A673 (cell line): ENCODE measurements at places on chromosomes 16 and 17. TPM values are rescaled to one million over a fixed set of nuclear protein-coding genes. Genes with fewer than 3 reads are reported as not detected.

Gene TNFRSF17
- not detected in 2 replicates for total RNA-seq

GRCh38 chr17:9402590-9403199 is 172.9 kb downstream of the STX8 start:
- peak; percentile 71 for DNase-seq

DNA sequence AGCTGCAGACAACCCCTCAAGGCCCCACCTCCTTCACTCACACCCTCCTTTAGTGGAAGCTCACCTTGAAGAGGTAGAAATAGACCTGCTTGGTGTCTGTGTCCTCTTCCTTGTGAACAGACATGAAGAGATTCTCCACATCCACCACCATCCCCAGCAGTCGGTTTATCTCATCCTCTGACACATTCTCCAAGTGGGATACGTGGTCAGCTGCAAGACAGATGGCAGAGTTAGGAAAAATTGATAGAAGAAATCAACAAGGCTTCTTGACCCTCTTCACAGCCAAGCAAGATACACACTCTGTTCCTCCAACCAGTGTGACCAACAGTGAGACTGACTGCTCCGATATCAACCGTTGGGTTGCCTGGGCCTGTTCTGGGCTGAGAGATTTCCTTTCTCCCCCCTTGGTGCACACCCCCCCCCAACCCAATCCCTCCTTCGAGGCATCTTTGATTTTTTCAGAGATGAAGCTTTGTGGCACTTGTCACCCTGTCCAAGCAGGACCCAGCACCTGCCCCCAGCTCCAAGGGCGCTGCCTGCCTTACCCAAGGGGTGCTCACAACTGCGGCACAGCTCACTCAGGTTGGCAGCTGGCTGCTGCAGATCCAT is 902 bp downstream of the KAT2A start:
- no peak for DNase-seq

GRCh38 chr16:77064037-77064436 is 127.0 kb upstream of the MON1B start:
- no peak for DNase-seq

DNA sequence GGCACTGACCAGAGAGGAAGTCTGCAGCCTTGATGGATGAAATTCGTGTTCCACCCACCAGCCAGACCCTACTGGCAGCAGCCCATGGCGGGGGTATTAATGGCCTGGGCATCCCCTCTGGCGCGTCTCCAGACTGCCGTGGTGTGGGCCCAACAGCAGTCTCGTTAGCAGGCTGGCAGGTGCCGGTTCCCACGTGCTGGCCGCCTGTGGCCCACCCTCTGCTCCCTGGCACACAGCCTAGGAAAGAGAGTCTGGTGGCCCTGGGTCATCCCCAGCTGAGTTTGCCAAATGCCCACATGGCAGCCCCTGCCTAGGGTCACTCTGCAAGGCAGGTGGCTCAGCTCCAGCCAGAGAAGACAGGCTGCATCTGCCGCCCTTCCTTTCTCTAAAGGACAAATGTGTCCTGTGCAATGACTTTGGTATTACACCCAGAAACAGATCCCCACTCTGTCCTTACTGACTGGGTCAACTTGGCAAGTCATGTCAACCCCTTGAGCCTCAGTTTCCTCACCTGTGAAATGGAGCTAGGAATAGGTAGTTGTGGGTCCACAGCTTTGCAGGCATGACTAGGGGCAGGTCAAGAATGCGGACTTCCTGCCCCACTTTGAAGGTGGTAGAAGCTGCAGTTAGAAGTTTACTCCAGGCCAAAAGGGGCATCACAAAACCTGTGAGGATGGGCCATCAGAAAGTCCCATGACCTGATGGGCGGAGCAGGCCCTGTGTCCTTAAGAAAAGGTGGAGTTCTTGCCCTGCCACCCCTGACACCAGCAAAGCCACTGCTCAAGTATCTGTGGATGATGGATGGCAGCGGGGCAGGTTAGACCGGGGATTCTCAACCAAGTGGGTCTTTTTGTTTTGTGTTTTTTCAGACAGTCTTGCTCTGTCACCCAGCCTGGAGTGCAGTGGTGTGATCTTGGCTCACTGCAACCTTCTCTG is 76.6 kb downstream of the ABCC6 start:
- DNase-seq: no peak

- DNase-seq: no peak
These were observed 42.8 kb downstream of the CDH1 start for GRCh38 chr16:68779891-68780290.

Gene MYADML2
- total RNA-seq: not detected in 2 replicates

- DNase-seq: no peak
These were observed 226.6 kb downstream of the GRIN2A start for GRCh38 chr16:9955677-9956076.

- DNase-seq: no peak
These were observed 3.8 kb downstream of the TBX21 start for GRCh38 chr17:47736501-47737495.

- no peak for DNase-seq
These were observed 338.3 kb downstream of the BCAS3 start for GRCh38 chr17:61015966-61016365.

GRCh38 chr17:61634011-61634539 is 43.1 kb upstream of the NACA2 start:
- no peak for DNase-seq

DNA sequence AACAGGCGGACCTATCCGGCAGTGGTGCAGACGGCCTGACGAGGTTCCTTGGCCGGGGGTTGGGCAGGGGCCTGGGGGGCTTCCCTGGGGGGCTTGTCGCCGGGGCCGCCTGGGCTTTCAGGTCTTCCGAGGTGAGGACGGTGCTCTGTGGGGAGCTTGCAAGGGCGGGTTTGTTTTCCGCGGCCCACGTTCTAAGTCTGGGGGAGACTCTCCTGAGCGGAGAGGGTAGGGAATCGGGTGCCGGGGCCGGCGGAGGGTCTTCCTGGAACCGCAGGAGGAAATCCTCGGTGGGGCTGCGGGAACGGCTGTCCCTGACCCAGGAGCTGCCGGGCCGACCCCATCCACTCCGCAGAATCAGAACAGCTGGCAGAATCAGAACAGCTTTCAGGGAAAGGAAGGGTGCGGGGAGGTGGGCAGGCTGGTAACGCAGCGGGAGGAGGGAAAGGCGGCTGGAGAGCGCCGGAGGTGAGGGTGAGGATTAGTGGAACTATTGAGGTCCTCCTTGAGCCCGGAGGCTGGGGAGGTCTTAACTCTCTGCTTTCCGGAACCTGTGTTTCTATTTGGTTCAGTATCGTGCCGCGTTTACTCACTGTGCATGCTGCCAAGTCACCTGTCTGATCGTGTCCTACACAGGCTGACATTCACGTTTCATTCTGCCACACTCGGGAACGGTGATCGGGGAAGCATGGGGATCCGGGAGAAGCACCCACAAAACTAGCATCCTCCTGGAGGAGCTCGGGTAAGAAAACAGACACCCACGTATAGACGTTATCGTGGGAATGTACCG is 28.9 kb downstream of the CPSF4L start:
- peak; percentile 19 for DNase-seq

Gene SLC5A10
- total RNA-seq: not detected in 2 replicates

GRCh38 chr16:89554343-89554742 is 6.1 kb upstream of the RPL13 start:
- no peak for DNase-seq

Gene LAT
- total RNA-seq: 2.8 and 5.5 TPM in 2 replicates

Gene PPP1R1B
- 8.2 and 11.7 TPM in 2 replicates for total RNA-seq

DNA sequence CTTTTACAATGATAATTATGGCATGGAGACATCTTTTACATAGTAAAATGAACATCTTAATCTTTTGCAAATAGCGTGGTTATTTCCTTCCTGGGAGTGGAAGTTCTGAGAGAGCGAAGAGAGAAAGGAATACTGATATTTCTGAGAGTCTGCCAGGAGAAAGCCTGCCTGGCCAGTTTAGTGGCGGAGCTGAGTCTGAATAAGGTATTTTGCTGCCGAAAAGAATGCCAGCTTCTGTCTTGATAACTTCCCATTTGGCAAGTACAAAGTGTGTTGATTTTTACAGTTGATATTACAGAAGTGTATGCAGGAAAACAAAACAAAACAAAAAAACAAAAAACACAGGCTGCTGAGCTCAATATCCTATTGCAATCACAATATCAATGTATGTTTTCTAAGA is 55.9 kb downstream of the KCNJ2 start:
- DNase-seq: no peak

DNA sequence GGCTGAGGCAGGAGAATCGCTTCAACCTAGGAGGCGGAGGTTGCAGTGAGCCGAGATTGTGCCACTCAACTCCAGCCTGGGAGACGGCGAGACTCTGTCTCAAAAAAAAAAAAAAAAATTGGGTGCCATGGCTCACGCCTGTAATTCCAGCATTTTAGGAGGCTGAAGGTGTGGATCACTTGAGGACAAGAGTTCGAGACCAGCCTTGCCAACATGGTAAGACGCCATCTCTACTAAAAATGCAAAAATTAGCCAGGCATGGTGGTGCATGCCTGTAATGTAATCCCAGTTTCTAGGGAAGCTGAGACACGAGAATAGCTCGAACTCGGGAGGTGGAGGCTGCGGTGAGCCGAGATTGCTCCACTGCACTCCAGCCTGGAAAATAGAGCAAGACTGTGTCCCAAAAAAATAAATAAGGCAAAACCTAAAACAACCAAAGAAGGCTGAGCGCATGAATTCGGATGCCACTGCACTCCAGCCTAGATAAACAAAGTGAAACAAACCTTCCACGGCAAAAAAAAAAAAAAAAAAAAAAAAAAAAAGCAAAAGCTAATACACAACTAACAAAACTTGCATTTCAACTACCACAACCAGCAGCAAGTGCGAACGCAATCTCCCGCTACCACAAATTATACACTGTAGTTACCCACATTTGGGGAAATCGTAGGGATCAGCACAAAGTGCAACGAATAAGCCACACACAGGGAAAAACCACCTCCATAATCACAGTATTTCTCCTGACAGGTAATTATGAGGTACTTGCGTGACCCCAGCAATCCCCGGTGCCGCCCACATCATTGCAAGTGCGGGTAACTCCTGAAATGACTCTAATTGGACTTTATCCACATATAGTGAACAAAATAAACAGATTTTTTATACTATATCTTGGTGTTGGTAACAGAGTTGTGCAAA is 25.6 kb downstream of the TEX14 start:
- no peak for DNase-seq

GRCh38 chr16:22219389-22220068 is 13.5 kb downstream of the EEF2K start:
- no peak for DNase-seq

DNA sequence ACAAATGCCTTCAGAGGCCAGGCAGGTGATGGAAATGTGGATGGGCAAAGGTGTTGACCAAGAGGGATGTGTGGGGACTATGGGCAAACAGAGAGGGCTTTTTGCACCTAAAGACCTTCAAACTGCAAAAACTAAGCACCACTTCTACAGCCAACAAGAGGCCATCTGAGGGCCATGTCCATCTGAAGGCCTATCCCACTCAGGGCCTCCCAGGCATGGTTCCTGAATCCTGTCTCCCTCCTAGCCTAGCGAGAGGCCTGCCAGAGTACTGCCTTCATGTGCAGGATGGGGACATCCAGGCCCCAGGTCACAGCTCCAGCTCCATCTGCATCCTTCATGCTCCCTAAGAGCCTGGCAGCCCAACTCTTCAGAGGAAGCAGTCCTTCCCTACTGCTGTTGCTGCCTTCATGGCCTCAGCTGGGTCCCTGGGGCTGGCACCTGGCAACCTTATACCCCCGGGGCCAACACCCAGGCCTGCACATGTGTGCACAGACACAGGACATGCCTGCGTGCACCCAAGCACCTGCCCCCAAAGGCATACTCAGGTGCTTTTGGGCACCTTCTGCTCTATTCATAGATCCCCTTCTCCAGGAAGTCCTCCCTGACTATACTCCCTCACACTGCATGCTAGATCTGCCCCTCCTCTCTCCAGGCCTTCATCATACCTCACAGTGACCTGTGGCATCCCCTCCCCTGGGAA is 95.2 kb downstream of the C16orf78 start:
- no peak for DNase-seq

Gene C1QL1
- 8.6 and 10.8 TPM in 2 replicates for total RNA-seq

Gene CCDC200
- total RNA-seq: not detected in 2 replicates

Gene CHST5
- 0.33 and 0.54 TPM in 2 replicates for total RNA-seq

GRCh38 chr16:86597880-86598606 is 19.7 kb downstream of the FOXL1 start:
- DNase-seq: peak; percentile 37

DNA sequence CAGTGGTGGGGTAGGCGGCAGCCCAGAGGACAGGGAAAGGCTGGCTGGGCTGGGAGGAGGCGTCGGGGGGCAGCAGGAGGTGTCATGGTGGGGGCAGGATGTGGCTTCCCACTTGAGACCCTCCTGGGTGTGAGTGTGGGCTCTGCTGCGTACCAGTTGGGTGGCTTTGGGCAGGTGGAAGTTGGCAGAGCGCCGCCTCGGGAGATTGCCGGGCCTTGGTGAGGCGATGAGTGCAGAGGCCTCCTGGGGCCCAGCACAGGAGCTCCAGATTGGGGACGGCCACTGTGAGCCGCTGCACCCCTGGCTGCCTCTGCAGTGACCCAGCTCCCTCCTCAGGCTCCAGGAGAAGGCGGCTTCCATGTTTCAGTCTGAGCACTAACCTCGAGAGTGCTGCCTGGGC is 13.8 kb downstream of the GPT2 start:
- no peak for DNase-seq
